ENCODE measurements at places on chromosomes 5 and 9.

- DNase-seq, result no peak
Measured at GRCh38 chr5:107985144-107985543, 314.4 kb upstream of the EFNA5 start.

GRCh38 chr5:84058561-84058960, 326.1 kb downstream of the EDIL3 start:
- no peak for DNase-seq

DNA sequence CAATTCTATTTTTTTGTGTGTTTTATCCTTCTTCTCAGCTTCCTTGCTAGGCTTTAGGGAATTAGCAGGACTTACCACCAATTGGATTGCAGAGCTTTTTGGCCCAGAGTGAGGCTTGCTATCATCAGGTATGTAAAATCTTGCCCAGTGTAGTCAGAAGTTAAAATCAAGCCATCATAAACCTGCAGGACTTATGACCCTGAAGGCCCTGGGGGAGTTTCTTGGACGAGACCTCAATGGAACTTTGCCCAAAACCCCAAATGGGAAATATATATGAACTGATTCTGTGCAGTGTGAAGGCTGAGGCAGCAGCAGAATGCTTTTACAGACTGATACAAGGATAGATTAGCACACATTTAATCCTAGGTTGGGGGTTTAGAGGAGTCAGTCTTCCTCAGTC, 287.0 kb downstream of the SH3GL2 start:
- peak; percentile 40 for DNase-seq

DNA sequence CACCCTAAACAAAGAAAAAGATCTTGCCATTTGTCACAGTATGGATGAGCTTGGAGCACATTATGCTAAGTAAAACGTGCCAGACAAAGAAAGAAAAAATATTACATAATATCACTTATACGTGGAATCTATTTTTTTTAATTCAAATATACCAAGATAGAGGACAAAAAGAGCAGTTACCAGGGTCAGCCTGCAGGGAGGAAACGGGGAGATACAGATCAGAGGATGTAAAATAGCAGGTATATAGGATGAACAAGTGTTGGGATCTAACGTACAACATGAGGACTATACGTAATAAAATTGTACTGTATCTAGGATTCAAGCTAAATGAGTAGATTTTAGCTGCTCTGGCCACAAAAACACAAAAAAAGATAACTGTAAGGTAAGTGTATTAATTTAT, 247.5 kb downstream of the TMEM161B start:
- no peak for DNase-seq

DNA sequence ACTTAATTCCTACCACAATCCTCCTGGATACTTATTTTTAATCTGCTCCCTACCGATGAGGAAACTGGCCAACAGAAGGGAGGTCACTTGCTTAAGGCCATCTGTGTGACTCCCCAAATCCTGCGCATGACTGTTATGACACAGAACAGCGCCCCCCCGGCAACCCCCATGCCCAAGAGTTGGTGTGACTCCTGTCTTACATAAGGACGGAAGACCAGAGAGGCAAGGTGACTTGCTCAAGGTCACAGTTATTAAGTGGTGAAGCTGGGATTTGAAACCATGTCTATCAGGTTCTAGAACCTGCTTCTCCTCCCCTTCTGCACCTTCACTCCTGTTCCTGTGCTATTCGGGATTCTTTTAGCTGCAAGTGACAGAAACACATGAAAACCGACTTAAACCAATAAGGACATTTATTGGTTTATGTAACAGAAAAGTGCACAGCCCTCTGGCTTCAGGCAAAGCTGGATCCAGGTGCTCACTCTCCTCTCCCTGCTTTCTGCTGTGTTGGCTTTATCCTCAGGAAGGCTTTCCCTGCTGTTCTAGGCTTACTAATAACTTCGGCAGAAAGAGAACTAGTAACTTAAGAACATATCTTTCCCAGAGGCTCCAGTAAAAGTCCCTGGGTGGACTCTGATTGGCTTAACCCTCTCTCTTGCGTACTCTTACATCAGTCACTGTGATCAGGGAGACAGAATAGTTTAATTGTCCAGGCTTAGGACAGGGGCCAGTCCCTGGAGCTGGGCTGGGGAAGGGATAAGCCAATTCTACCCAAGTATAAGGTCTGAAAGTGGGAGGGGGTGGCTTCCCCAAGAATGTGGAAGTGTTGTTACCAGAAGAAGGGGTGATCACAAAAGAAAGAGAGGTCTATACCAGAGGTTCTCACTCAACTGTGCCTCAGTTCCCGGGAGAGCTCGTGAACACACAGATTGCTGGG, 43.7 kb downstream of the FGF18 start:
- no peak for DNase-seq

- no peak for DNase-seq
Measured at GRCh38 chr5:53378590-53379247, 101.7 kb upstream of the FST start.

GRCh38 chr9:115593587-115594091, 475.7 kb upstream of the TNC start:
- no peak for DNase-seq

DNA sequence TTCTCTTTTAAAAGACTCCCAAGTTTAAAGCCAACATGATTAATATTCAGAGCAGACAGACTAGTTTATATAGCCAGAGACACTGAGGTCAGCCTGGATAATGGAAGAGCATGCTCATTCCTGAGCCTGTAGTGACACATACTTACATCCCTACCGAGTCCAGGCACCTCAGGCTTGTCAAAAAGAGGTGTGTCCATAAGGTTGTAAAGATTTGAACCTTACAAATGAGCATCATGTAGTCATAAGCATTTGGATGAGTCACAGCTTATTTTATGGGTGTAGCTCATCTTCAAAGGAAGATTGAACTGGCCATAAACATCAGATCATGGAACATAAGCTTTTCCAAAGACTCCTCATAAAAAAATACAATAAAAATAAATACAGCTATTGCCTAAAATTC, 333.5 kb downstream of the EFNA5 start:
- DNase-seq, result no peak

- no peak for DNase-seq
Measured at GRCh38 chr5:10418654-10419345, 22.9 kb upstream of the ROPN1L start.

DNA sequence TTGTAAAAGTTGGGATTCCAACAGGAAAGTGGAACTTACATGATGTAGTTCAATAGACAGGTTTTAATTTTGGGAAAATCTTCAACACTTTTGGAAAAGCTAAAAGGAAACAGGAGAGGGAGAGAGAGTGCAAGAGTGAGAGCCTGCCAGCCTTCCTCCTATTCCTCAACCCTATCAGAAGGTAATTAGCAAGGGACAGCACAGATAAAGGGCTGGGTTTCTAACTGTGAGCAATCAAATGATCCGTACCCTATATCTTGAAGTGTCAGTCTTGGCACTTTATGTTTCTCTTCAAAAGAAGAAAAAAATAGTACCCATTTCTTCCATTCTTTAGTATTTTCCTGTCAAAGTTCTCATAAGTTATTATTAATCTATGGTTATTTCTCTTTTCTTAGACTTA, 79.4 kb downstream of the FER start:
- DNase-seq, result no peak

- DNase-seq, result no peak
Measured at GRCh38 chr5:83450967-83451248, 20.6 kb upstream of the VCAN start.

DNA sequence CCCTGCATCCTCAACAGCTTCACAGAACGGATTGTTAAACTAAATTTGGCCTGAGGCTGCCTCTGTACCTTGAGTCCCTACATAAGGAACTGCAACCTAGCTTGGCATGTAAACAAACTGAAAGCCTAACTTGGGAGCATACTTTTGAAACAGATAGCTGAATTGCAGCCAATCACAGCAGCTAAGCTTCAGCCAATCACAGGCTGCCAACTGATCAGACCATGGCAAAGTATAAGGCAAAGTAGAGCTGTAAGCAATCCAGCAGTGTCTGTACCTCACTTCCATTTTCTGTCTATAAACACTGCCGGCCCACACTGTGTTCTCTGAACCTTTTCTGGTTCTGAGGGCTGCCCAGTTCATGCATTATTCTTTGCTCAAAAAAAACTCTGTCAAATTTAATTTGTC, 8.9 kb upstream of the ZNF483 start:
- no peak for DNase-seq

GRCh38 chr9:137975936-137976565, 98.5 kb downstream of the CACNA1B start:
- DNase-seq, result no peak

- no peak for DNase-seq
Measured at GRCh38 chr5:68214482-68215207, 911 bp upstream of the PIK3R1 start.

- DNase-seq, result peak; percentile 14
Measured at GRCh38 chr9:136020206-136020605, 59.0 kb upstream of the UBAC1 start.

DNA sequence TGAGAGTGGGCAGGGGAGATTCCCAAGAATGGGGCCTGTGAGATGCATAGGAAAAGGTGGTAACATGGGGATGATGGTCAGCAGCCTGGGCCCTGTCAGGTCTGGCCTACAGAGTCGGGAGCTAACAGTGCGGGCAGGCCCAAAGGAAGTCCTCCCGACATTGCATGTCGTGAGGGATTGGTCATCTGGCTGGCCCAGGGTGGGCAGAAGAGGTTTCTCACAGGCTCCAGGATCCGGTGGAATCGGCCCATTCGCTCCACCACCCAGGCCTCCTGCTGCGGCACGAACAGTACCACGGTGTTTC, 514 bp downstream of the STOML2 start:
- DNase-seq, result no peak

DNA sequence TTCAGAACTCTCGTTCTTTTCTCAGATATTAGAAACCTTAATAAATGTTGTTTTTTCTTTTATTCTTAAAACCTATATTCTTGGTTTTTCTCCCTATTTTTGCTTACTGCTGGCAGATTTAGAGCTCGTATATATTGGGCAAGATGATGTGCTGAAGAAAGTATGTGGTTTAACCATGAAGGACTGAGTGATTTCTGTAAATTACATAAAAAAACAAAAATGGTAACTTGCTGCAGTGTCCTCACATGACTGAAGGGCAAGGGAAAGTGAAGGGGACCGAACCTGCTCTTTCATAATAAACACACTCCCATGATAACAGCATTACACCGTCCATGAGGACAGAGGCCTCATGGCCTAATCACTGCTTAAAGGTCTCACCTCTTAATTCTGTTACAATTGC, 393.8 kb upstream of the ZNF608 start:
- no peak for DNase-seq

- peak; percentile 43 for DNase-seq
Measured at GRCh38 chr9:105457560-105458294, 9.9 kb downstream of the FSD1L start.

- no peak for DNase-seq
Measured at GRCh38 chr9:85743275-85744128, 1.7 kb upstream of the AGTPBP1 start.

GRCh38 chr5:136066661-136067271, 38.0 kb downstream of the TGFBI start:
- peak; percentile 86 for DNase-seq

DNA sequence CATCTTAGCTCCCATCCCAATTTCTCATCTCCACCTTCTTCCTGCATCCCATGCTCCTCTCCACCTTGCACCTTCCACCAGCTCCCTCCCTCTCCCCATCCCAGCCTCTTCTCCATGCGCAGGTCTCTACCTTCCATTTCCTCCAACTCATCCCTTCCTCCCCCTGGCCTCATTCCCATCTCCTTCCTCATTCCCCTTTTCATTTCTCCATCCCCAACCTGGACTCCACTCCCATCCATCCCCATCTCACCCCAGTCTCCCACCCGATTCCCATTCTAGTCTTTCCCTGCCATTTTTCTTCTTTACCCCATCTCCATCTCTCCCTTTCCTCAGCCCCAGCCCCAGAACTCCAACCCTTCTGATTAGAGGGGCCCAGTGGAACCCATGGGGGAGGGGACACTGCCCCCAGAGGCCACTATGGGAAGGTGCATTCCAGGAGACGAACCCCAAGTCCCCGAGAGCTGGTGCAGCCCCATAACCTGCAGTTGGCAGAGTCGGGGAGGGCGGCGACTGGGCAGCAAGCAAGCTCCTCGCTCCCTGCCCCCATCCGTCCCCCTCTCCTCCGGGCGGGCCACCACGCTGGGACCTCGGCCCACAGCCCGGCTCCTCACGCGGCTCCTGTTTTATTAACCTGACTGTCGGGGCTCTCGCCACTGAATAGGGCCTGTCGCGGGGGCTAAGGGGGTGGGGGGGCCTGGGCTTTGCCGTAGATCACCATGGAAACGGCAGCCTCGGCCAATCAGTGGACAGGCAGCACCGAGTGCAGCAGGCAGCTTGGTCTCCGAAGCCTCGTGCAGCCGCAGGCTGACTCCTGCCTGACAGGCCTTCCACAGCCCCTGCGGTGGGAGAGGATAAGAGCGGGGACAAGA, 66.7 kb downstream of the PCDH1 start:
- DNase-seq, result peak; percentile 35

DNA sequence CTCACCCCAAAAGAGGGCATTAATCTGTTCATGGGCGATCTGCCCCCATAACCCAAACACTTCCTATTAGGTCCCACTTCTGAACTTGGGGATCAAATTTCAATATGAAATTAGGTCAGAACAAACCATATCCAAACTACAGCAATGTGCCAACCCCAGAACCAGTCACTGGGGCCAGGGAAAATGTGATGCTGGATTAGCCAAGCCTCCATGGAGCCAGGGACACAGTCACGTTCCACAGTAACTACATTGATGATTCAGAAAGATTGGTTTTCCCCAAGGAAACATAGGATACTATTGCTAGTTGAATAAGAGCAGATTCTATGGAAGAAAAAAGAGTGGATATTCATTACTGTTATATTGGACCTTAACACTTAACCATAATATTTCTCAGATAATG, 84.2 kb downstream of the GIN1 start:
- no peak for DNase-seq

GRCh38 chr5:110768138-110768860, 29.5 kb downstream of the SLC25A46 start:
- no peak for DNase-seq

DNA sequence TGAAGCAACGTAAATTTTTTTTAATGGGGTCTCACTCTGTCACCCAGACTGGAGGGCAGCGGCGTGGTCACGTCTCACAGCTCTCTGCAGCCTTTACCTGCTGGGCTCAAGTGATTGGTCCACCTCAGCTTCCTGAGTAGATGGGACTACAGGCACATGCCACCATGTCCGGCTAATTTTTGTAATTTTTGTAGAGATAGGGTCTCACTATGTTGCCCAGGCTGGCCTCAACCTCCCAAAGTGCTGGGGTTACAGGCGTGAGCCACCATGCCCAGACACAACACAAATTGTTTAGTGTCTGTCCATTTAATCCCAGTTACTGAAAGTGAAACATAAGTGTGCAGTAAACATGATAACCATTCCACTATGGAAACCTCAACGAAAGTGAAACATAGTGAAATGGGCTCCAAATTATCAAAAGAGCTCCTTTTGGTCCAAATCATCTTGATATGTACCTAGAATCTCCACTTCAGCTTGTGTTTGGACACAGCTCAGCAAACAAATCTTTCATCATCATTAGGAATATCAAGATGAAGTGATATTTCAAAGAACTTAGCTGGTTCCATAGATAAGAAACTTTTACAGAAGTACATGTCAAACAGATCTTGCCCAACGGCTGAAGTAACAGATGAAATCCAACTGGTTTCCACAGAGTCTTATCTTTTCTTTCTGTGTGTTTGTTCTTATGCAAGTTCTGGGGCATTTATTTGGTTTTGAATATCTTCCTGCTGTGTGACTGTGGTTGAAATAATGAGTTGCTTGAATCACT, 41.2 kb upstream of the PLPP1 start:
- no peak for DNase-seq

Data from femur (tissue), 1 donor.